ENCODE measurements at places on chromosomes 6 and 20.

- no peak for DNase-seq
Observed at GRCh38 chr20:18187020-18187419, 49.4 kb downstream of the KAT14 start.

DNA sequence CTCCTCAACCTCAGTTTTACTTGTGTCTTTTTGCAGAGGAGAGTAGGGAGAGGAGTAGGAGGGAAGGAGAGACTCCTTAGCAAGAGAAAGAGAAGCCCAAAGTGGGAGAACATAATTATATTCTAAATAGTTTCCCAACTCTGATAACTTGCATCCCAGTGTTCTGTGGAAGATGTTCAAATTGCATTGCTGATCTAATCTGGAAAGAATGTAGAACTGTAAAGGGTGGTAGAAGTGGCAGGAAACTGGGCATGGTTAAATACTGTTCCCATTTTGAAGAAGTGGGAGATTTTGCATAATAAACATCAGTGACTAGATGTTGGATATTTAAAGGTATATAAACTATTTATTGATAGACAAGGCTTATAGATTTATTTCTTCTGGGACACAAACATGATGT is 42.6 kb upstream of the HMGN3 start:
- DNase-seq = no peak

GRCh38 chr20:1309439-1309847 is 19.5 kb downstream of the SDCBP2 start:
- no peak for DNase-seq

DNA sequence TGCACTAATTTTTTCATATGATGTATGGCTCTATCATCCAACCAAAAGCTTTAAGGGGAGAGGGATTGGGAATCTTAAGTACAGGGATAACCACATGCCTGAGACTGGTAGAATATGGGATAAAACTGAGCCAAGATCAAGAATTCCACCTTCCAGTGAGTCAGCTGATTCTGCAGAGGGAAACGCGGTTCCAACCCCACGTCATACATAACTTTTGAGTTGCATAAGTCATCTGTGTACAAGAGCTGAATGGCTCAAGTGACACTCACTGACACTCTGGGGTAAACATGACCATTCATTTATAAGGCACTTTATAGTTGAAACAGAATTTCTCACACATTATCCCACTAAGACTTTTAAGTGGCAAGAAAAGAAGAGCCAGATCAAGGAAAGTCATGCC is 16.4 kb downstream of the TRIM27 start:
- no peak for DNase-seq

DNA sequence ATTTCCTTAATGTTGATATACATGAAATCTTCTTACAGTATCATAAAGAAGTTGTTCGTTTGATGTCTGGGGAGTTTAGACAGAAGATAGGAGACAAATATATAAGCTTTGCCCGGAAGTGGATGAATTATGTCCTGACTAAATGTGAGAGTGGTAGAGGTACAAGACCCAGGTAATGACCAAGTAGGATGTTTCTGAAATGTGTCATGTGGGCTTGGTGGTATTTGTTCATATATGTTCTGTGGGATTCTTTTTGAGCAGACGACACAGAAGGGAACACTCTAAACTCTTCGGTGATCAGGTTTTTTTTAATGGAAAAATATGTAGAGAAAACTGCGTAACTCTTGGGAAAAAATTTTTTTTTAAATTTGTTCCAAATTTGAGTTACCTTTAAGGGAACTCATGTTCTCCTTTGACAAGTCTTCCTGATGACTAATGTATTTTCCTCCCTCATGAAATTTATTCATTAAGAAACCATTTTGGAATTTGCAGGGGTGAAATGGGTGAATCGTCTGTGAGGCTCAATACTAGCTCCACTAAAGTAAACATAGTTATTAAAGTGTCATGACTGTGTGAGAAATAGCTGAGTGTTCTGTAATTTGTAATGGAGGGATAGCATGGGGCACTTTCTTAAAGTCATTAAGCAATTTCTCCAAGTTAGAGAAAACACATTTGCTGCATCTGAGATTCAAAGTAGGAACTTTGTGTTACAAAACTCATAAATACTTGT is 100.6 kb downstream of the MAP3K4 start:
- no peak for DNase-seq

DNA sequence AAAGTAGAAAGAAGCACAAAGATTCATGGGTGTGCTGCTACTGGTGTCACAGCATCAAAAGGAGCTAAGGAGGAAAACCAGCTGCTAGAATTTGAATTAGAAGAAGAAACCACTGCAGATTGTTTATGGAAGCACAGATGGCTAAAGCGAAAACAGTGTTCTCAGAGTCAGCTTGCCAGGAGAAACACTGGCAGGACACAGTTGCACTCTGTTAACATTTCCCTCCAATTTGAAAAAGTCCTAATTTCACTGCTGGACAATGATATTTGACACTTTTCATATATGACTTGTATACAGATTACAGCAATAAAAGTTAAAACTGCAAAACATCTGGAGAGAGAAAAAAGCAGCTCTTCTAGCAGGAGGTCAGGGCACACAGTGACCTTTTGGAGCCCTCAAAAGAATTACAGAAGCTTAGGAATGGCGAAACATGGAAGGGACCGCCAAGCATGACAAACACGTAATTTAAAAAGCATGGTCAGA is 314.5 kb downstream of the COL12A1 start:
- DNase-seq = peak; percentile 93

GRCh38 chr6:116101302-116101718 is 657 bp downstream of the NT5DC1 start:
- no peak for DNase-seq

GRCh38 chr20:38175304-38176180 is 10.5 kb upstream of the TGM2 start:
- DNase-seq = peak; percentile 62

DNA sequence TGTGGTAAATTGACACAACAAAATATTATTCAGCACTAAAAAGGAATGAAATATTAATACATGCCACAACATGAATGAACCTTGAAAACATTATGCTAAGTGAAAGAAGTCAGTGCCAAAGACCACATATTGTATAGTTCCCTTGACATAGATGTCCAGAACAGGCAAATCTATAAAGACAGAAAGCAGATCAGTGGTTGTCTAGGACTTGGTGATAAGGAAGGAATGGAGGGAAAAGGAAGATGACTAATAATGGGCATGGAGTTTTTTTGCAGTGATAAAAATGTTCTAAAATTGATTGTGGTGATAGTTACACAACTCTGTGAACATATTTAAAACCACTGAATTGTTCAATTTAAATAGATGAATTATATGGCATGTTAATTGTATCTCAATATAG is 32.5 kb downstream of the TBX18 start:
- no peak for DNase-seq

- no peak for DNase-seq
Observed at GRCh38 chr20:52001999-52002666, 189.4 kb downstream of the ZFP64 start.

DNA sequence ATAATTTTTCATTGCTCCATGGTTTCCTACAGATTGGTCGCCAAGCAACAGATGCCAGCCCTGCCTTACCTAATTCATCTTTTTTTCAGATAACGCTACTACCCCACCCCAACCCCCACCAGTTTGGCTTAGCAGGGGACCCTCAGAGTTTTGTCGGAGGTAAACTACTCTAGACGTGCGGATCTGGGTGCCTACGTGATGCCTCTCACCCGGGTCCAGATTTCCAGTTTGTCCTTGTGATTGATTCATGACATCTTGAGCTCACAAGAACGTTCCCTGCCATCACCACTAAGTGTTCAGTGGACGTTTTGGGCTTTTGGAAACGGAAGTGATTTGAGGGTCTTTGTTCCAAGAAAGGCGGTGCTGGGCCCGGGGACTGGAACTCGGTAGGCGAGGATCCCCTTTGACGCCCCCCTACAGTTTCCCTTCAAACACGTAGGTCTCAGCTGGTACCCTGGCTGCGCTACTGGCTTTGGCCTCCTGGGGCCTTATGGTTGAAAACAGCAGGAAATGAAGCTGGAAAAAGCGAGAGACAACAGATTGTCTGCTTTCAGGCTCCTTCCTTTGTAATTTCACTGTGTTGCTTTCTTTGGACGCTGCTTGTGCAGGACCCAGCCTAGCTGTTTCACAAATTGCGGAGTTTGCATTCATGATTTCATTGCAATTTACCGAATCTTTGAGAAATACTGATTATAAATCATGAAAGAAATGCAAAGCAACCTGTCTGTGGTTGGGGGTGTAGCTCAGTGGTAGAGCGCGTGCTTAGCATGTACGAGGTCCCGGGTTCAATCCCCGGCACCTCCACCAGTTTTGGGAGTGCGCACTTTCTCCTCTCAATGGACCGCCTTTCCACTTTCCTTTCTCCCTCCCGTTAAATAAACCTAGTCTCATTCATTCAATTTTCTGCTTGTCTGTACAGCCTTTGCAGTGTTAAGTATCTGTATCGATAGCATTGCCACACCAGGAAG is 81.0 kb downstream of the GPX5 start:
- DNase-seq = peak; percentile 93

DNA sequence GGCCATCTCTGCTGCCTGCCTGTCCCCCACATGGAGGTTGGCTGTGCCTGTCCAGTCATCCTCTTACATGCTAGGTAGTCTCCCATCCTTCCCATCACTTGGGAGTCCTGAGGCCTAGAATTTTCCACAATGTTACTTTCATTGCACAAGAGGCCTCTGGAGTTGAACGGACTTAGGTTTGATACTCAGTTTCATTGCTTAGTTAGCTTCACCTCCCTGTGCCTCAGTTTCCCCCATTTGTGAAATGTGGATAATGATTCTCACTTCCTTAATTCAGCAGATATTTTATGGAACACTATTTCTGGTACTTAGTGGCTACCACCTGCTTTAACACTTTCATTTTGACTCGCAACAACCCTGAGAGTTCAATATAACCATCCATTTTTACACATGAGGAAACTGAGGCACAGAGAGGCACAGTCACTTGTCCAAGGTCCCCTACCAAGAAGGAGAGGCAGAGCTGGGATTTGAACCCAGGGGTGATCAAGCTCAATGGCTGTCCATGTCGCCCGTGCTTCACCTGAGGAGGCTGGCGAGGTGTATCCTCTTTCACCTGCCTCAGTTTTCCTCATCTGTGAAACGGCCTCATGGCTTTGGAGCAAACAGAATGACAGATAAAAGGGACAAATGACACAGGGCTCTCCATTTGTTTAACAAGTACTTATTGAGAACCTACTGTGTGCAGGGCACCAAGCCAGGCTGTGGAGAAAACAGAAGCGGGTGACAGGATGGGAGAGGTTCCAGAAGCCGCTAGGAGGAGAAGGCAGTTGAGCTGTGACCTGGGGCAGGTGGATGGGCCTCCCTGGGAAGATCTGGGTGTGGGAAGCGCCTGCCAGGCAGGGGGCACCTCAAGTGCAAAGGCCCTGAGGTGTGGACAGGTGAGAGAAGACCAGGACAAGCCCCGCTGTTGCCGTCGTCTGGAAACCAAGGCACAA is 154.3 kb upstream of the PTPN1 start:
- no peak for DNase-seq

GRCh38 chr6:158410784-158411183 is 98.5 kb downstream of the TULP4 start:
- no peak for DNase-seq

- no peak for DNase-seq
Observed at GRCh38 chr6:160070427-160070826, 51.2 kb upstream of the SLC22A1 start.

GRCh38 chr6:11766589-11767450 is 11.8 kb downstream of the ADTRP start:
- DNase-seq = no peak

DNA sequence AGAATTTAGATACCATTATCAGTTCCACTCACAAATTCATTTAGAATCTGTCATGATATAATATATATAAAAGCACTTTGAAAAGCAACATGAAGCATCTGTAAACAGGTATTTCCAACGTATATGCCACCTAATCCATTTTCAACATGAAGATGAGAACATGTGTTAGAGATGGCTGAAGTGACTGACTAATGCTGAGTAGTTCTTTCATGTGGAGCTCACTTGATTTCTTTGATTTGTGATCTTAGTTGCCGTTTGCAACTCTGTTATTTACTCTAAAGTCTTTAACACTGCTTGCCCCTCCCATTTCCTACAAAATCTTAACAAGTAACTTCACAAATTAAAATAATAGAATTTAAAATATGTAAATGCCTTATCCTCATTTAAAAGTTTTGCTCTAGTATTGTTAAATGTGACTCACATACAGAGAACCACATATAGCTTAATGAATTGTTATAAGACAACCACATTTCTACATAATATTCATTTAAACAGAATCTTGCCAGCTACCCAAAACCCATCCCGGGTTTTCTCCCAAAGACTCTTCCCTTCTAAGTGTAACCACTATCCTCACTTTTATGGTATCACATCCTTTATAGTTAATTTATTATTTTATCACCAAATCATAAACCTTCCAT is 78.3 kb downstream of the ME1 start:
- no peak for DNase-seq

- no peak for DNase-seq
Observed at GRCh38 chr6:73030257-73030656, 195.0 kb downstream of the KHDC1L start.

Data from kidney (tissue), 22 donors.